NCI-H1417 treated with DMSO at 0.1 percent for 48 hours (cell line): ENCODE measurements at places on chromosomes 2 and 18.

DNA sequence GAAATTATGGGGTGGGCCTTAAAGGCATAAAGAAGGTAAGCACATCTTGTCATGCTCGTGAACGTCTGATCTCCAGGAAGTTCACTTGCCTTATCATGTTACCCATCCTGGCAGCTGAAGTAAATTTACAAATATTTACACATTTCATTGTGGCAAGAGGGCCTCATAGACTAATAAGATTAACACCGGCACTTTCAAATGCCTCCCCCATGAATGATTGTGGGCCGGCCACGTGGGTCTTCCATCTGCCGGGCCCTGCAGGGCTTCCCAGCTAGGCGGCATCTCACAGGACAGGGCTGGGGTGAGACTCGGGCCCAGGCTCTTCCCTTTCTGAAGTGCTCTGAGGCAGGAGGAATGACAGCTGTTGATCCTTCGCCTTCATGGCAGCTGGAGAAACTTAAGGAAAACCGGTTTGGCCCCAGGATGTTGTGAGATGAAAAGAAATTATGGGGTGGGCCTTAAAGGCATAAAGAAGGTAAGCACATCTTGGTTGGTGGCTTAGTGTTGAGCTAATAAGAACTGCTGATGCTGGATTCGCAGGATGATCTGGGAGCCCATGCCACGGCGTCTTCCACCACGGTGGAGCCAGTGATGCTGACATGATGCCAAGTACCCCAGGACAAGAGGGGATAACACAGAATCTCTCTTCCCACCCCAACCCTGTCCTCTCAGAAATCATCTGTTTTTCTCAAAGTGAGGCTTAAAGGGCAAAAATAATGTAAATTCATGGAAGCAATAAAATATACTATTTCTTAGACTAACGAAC lies 176.3 kb downstream of the SEPTIN10 start:
- DNase-seq: no peak

- DNase-seq: no peak
These were observed 7.6 kb upstream of the AGFG1 start for GRCh38 chr2:227464361-227464760.

- no peak for DNase-seq
These were observed 26.5 kb downstream of the SLC16A14 start for GRCh38 chr2:230042195-230042594.

DNA sequence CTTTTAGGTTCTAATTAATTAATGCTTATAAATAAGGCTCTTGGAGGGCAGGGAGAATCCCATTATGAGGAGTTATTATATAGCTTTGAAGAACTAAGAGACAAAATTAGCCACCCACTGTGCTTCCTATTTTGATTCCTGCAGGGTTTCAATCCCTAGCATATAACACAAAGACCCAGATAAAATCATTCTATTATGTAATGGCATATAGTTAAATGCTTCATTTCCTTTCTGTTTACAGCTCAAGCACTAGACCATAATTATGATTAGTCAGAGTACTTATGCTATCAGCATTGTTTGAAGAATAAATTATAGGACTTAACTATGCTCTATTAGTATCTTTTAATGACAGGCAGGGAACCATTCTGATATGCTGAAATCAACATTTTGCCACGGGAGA lies 9.1 kb downstream of the GPR155 start:
- peak; percentile 15 for DNase-seq

GRCh38 chr18:38221476-38222100 lies 656.0 kb upstream of the CELF4 start:
- peak; percentile 40 for DNase-seq

DNA sequence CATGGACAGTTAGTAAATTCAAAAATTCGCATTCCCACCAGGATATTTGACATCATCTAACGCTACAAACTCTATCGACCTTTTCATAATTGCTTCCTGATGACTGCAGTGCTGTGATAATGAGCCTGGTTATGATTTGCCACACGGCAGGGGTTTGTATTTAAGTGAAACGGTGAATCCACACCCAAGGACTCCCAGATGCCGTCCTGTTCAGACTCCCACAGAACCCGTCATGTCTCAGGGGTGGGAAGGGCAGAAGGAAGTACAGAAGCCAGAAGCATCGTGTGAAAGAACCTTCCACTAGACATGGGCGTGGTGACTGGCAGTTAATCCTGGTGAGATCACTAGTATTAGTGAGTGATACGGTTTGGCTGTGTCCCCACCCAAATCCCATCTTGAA lies 91.2 kb upstream of the TMEM18 start:
- DNase-seq: no peak

DNA sequence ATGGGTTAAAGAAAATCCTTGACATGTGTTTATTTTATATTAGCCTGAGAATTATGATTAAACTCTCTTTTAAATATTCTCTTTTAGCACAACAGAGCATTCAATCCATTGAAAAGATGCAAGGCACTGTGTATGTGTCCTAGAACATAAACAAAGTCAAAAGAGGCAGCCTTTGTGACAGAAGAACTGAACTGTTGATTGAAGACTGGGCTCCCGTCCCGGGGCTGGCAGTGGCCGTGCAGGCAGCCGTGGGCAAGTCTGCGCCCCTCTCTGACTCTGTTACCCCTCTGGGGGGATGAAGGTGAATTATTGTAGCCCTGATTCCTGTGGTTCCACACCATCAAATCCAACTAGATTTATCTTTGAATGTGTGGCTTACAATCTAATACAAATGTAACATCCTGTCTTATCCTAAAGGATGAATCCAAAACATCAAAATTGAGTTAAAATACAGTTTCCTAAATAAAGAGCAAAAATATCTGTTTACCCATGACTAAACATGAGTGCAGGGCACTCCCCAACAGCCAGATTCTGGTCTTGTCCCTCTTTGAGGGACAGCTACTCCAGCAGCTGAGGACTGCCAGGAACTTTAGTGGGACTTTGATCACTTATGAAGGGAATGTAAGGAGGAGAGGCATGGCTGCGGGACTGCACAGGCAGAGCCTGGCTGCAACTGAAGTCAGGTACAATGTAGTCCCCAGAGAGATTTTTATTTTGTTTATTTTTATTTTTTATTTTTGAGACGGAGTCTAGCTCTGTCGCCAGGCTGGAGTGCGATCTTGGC lies 37.3 kb upstream of the SH3BP4 start:
- no peak for DNase-seq

DNA sequence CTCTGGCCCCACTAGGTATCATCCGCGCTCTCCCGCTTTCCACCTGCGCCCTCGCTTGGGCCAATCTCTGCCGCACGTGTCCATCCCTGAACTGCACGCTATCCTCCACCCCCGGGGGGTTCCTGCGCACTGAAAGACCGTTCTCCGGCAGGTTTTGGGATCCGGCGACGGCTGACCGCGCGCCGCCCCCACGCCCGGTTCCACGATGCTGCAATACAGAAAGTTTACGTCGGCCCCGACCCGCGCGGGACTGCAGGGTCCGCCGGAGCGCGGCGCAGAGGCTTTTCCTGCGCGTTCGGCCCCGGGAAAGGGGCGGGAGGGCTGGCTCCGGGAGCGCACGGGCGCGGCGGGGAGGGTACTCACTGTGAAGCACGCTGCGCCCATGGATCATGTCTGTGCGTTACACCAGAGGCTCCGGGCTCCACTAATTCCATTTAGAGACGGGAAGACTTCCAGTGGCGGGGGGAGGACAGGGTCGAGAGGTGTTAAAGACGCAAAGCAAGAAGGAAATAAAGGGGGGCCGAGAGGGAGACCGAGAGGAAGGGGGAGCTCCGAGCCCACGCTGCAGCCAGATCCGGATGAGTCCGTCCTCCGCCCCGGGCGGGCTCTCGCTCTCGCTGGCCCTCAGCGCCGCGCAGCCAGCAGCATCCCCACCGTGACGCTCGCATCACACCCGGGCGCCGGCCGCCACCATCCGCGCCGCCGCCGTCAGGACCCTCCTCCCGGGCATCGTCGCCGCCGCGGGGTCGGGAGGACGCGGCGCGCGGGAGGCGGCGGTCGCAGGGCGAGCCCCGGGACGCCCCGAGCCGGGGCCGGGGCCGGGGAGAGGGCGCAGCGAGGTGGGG lies 664 bp downstream of the NETO1 start:
- no peak for DNase-seq

GRCh38 chr18:33841221-33841967 lies 263.4 kb downstream of the ASXL3 start:
- no peak for DNase-seq

- DNase-seq: no peak
These were observed 684.4 kb upstream of the SYT4 start for GRCh38 chr18:43961722-43962121.

GRCh38 chr2:119753930-119754321 lies 5.8 kb upstream of the PTPN4 start:
- no peak for DNase-seq

DNA sequence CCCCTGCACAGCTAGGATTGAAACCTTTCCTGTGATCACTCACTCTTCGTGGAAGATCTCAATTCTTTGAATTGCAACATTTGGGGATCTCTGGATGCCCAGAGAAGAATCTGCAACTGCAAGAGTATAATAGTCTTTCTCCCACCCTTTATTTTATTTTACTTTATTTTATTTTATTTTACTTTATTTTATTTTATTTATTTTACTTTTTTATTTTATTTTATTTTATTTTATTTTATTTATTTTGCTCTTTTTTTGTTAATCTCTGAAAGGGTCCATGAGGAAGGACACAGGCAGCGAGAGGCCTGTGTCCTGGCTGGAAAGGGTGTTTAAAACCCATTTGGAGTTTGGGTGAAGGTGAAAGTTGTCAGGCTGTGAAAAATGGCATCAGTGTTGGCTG lies 181.4 kb downstream of the TMEM182 start:
- no peak for DNase-seq

DNA sequence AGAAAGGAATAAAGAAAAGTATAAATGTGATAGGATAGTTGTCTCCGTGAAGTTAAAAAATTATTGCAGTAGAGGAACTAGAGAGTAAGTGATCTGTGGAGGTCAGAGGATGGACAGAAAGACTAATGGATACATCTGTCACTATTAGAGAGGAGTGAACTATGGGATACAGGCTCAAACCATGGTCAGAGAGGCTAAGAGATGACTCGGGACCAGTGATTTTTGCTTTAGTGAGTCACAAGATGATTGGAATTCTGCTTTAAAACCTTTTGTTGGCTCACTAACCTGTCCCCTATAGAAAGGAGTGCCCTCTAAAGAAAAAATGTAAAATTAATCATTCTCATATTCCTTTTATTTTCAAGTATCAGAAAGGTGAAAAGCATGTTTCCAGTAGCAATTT lies 30.3 kb downstream of the ALMS1 start:
- no peak for DNase-seq

DNA sequence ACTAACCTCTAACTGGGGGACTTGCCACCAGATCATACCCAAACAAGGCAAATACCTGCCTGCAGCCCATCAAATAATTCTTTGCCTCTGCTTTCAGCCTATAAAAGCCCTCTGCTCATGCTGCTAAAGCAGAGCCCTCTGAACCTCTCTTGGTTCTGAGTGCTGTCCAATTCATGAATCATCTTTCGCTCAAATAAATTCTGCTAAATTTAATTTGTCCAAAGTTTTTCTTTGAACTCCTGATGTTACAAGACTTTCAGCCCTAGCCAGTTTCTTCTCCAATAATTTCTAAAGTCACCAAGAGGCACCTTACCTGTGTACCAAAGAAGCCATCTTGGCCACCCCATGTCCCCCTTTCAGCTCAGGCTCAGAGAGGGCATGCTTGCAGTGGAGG lies 72.0 kb downstream of the MRO start:
- DNase-seq: no peak

DNA sequence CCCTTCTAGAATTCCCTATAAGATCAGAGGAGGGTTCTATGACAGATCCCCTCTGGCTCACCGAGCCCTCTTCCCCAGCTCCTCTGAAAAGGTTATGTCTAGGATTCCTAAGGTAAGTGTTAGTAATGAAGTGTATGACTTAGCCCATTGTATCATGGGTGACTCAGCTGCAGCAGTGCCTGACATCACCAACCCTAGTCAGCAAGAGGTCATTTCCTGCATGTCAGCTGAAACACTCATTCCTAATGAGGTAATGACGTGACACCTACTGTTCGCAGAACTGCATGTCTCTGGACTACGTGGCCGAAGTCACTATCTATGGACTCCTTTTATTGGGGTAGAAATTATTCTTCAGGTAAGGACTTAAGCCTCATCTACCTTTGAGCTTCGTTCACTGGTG lies 196.1 kb upstream of the MYT1L start:
- DNase-seq: no peak

- DNase-seq: no peak
These were observed 98.3 kb downstream of the ZNF804A start for GRCh38 chr2:184696644-184697043.

DNA sequence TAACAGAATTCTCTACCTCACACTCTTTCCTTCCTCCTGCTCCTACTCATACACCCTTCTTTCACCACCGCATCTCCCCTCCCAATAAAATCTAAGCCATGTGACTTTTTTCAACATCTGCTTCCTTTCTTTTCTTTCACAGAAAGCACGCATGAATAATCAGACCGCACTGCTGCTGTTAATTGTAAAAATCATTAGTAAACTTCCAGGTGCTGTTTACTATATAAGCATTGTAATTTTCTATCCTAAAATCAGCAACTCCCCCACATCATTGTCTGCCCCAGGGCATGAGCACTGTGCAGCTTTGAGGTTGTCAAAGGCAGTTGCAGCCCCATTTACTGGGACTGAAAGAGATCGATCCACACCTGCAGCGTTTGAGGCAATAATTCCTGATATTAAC lies 782.6 kb upstream of the ID2 start:
- DNase-seq: peak; percentile 76

DNA sequence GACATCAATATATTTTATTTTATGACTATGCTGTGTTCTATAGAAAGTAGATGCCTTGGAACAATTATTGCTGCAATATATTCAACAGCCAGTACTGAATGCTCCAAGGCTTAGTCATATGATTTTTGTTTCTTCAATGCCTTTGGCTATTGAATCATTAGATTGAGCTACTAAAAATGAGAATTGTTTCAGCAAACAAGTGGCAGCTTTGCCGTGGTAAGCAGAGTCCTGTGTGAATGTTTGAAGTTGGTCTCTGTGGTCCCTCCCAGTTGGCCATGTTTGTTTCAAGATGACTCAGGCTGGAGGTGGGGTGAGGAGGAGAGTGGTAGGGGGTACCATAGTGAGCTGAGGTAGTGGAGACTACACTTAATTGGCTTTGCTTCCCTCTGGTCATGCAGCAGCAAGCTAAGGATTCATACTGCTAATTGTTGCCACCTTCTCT lies 198.6 kb upstream of the EPAS1 start:
- no peak for DNase-seq

- DNase-seq: no peak
These were observed 181.9 kb downstream of the CCDC102B start for GRCh38 chr18:68979737-68980136.

DNA sequence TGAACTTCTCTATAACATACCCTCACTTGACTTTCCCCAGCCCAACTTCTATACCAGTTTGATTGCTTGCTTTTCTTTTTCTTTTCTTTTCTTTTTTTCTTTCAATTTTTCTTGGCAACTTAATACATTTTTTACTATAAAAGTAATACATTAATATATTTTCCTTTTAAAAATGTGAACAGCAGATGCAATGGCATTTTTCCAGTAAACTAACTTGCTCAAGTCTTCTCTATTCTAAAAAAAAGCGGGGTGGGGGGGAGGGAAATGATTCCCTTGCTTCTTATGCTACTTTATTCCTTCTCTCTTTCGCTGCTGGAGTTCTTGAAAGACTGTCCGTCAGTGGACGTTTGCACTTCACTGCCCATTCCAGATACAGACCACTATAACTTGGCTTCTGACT lies 70.5 kb downstream of the RBMS1 start:
- no peak for DNase-seq

GRCh38 chr2:180411661-180412060 lies 404.6 kb upstream of the CWC22 start:
- no peak for DNase-seq
